ENCODE measurements at places on chromosomes 11 and 22.

GRCh38 chr11:110728883-110729282 is 16.6 kb upstream of the ARHGAP20 start:
- no peak for DNase-seq

GRCh38 chr22:35440129-35440528 is 40.2 kb downstream of the MCM5 start:
- DNase-seq: no peak

GRCh38 chr11:133842053-133842452 is 3.3 kb downstream of the SPATA19 start:
- DNase-seq: no peak

GRCh38 chr11:31690041-31690440 is 121.1 kb downstream of the PAX6 start:
- DNase-seq: no peak

GRCh38 chr22:42648368-42649245 is 585 bp downstream of the CYB5R3 start:
- no peak for DNase-seq

DNA sequence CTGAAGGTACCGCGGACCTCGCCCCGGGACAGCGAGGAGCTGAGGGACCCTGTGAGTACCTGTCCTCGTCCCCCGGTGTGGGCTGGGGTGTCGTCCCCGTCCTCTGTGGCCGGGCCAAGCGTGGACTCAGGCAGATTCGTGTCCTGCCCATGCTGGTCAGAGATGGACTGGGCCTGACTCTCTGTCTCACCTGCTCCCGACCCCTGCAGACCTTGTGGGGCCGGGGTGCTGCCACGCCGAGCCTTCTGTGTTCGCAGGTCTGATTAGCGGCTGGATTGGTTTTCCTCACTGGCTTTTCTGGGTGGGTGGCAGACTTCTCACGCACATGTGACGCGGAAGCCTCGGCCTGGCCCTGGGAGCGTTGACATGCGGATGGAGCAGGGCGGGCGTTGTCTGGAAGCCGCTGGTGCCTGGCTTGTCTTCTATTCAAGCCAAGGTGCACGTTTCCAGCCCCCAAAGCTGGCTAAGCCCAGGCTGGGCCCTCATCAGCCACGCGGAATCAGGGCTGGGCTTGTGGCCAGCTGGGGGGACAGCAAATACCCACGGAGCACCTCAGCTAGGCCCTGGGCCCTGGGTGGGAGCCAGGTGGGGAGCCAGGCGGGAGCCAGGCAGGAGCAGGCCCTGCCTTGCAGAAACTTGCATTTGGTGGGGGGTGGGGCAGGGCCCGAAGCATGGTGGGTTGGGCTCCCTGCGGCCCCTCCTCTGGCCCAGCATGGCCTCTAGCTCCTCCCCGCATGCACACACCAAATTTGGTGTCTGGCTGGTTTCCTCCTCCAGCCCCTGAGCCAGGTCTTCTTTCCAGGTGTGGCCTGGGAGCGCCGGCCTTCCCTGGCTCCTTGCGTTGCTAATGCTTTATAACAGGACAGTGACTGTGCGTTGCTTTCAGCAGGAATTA is 7.0 kb downstream of the GRAMD4 start:
- DNase-seq: no peak

DNA sequence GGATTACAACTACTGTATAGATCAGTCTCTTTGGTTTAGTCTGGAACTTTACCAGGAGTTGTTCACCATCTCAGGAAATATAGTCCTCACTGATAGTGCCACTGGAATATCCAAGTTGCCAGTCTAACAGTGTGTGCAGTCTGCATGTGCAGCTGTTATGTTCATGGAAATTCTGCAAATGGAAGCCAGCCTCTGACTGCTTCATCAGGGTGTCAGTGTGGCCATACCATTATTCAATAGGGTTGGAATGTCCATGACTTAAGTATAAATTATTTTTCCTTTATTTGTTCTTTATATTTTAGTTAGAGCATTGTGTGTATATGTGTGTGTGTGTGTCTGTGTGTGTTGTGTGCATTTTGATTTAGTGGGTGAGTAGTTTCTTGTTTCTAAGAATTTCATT is 51.8 kb downstream of the C11orf96 start:
- no peak for DNase-seq
